ENCODE measurements at places on chromosomes 16 and 17.

DNA sequence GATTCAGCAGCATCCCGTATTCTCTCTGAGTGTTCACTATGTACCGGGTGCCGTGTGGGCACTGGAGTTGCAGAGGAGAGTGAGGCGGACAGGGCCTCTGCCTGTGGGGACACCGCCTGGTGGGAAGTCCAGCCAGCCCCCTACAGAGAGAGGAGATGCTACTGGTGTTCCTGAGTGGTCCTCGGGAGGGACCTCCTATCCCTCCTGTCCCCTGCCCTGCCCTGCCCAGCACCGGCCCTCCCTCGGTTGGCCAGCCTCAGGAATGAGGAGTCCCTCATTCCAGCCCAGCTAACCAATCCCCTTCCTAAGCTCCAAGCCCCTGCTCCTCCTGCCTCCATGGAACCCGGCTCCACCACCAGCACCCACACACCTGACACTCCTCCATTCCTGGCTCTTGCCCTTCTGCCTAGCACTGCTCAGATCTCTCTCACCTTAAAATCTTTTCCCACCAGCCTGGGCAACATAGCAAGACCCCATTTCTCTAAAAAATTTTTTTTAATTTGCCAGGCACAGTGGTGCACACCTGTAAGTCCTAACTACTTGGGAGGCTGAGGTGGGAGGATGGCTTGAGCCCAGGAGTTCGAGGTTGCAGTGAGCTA is 2.0 kb downstream of the ASGR2 start:
- DNase-seq = no peak
- no peaks in the 10 kb centered on the region for H3K36me3 ChIP-seq
- H3K4me1 ChIP-seq = peaks cover 33% of the 10 kb centered on the region

GRCh38 chr16:68685685-68686478 is 40.8 kb downstream of the CDH3 start:
- H3K36me3 ChIP-seq = no peaks in the 10 kb centered on the region
- H3K27ac ChIP-seq = no peak overlapping the region
- H3K4me1 ChIP-seq = no peaks in the 10 kb centered on the region
- no peak for DNase-seq

DNA sequence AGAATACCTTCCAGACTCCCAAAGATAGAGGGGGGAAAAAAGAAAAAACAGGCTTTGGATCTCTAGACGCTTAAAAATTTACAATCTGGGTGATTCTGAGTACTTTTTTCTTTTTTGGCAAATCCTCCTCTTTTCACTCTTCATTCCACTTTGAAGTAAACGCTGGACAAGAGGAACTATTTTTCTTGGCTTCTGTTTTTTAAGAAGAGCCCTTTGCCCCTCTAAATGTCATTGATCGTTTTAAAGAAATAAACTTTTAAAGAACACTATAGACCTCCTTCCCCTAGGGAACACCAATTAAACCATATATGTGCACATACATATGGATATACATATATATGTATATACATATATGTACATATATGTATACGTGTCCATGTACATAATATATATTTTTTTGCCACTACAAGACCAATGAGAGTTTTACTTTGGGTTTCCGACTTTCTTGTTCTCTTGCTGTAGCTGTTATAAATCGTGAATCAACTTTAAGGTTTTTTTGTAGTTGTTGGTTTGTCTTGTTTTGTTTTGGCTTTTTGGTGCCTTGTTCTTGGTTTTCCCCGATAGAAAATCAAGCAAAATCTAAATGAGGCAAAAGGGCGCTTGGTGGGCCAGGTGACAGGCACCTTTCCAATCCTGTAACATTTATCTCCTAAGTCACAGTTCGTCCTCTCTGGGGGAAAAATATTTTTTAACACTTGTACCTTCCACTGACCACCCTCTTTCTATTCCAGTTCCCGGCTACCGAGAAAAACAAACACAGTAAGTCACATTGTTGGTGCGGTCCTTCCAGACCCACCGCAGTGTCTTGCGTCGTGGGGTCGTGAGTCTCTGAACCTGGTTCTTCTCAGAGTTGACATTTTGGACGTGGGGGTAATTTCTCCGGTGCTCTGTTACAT is 4.4 kb downstream of the FOXF1 start:
- no peak overlapping the region for H3K4me3 ChIP-seq
- peaks cover 11% of the 10 kb centered on the region for H3K4me1 ChIP-seq
- no peak overlapping the region for H3K27ac ChIP-seq
- H3K27me3 ChIP-seq = peaks cover 45% of the 10 kb centered on the region
- H3K36me3 ChIP-seq = no peaks in the 10 kb centered on the region

DNA sequence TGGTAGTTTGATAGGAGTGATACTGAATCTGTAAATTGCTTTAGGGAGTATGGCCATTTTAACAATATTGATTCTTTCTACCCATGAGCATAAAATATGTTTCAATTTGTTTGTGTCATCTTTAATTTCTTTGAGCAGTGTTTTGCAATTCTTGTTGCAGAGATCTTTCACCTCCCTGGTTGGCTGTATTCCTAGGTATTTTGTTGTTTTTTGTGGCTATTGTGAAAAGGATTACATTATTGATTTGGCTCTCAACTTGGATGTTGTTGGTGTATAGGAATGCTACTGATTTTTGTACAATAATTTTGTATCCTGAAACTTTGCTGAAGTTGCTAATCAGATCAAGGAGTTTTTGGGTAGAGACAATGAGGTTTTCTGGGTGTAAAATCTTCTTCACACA is 3.2 kb downstream of the KRTAP9-9 start:
- no peaks in the 10 kb centered on the region for H3K36me3 ChIP-seq
- no peak for DNase-seq
- H3K4me1 ChIP-seq = no peaks in the 10 kb centered on the region
- no peak overlapping the region for H3K4me3 ChIP-seq
- peaks cover 2% of the 10 kb centered on the region for H3K27me3 ChIP-seq

All from natural killer cell (primary cell).